ENCODE measurements at places on chromosomes 1 and 21.

- DNase-seq: peak; percentile 24
These were observed 389.9 kb downstream of the SMYD3 start for GRCh38 chr1:246117066-246117791.

DNA sequence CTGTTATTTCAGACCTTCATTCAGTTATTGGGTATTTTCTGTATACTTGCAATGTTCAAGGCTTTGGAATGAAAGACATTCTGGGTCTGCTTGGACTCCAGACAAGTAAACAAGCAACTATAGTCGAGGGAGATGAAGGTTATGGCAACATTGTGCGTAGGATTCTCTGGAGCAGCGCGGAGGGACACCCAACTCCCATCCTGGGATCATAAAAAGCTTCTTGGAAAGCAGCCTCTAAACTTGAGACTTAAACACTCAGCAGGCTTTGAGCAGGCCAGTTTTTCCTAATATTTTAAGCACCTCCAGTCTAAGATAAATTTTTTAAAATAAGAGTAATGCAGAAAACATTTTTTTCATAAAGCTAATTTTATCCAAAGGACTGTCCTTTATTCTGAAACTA lies 7.6 kb upstream of the LYST start:
- DNase-seq: no peak

GRCh38 chr1:212514056-212514614 lies 81.4 kb downstream of the NENF start:
- no peak for DNase-seq

DNA sequence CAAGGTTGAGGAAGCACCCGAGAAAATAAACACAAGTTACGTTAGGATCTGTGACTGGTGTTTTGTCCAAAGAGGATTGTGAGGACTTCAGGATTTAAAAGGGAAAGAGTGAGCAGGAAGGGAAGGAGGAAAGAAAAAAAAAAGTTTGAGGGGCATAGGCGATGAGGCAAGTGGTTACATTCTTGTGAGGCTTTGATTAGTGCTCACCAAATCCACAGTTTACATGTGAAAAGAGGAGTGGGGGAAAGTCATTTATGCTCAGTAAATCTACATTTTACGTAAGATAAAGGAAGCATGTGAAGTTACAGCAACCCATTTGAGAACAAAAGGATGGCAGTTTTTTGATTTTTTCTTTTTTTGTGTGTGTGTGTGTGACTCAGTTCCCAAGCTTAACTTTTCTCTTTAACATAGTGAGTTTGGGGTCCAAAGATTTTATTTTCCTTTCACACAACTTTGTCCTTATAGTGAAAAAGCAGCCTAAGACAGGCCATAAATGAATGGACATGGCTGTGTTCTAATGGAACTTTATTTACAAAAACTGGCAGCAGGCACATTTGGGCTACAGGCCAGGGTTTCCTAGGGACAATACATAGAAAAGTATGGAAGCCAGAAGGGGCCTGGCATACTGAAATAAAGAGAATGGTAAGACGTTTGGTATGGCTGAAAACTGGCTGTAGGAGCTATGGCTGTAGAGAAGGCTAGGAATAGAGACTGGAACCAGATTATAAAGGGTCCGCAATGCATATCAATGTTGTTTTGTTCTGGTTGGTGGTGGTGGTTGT lies 121.7 kb downstream of the FGGY start:
- no peak for DNase-seq

DNA sequence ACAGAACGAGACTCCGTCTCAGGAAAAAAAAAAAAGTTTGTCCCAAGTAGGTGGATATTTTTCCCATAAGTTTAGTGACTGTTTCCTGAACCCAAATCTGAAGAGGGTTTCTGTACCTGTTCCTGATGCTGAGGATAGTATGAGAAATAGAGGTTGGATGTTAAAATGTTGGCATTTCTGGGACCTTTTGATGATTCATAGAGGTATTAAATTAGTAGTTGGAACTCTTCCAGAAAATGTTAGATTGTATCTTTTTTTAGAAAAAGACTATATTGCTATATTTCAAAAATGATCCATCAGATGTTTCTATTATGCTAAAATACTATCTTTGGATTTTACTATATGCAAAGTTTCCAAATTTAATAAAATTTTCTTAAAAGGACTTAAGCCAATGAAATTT lies 2.9 kb upstream of the CENPL start:
- no peak for DNase-seq

- DNase-seq: no peak
These were observed 63.8 kb upstream of the PRRC2C start for GRCh38 chr1:171421413-171422020.

- DNase-seq: no peak
These were observed 248.6 kb downstream of the MATN1 start for GRCh38 chr1:30474818-30475200.

GRCh38 chr1:192604979-192605620 lies 29.5 kb downstream of the RGS1 start:
- no peak for DNase-seq

DNA sequence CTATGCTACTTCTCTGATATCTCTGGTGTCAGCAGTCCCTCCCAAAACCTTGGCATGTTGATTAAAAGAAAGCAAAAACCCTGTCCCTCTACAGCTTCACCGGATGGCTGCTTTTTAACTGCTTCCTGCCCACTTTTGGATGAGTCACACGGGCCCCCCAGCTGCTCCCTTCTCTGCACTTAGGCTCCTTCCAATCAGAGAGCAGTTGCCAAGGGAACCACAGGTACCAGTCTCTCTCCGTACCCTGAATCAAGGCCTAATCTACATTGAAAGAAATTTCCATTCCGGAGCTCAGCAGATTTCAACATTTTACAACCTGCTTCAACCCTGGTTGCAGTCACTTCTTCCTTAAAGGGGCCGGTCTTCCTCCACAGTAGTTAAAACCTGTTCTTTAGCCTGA lies 70.6 kb upstream of the GJB5 start:
- no peak for DNase-seq

DNA sequence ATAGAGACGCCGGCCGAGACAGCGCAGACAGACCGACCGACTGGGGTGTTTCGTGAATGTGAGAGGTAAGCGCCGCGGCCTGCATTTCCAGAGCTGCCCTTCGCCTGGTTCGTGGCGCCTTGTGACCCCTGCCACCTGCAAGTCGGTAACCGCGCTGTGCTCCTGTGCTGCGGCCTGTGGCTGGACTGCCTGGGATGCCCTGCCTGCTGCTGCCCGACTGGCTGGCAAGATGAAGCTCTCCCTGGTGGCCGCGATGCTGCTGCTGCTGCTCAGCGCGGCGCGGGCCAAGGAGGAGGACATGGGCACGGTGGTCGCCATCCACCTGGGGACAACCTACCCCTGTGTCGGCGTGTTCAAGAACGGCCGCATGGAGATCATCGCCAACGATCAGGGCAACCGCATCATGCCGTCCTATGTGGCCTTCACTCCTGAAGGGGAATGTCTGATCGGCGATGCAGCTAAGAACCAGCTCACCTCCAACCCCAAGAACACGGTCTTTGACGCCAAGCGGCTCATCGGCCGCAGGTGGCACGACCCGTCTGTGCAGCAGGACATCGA lies 150.8 kb downstream of the RRAGC start:
- DNase-seq: no peak

DNA sequence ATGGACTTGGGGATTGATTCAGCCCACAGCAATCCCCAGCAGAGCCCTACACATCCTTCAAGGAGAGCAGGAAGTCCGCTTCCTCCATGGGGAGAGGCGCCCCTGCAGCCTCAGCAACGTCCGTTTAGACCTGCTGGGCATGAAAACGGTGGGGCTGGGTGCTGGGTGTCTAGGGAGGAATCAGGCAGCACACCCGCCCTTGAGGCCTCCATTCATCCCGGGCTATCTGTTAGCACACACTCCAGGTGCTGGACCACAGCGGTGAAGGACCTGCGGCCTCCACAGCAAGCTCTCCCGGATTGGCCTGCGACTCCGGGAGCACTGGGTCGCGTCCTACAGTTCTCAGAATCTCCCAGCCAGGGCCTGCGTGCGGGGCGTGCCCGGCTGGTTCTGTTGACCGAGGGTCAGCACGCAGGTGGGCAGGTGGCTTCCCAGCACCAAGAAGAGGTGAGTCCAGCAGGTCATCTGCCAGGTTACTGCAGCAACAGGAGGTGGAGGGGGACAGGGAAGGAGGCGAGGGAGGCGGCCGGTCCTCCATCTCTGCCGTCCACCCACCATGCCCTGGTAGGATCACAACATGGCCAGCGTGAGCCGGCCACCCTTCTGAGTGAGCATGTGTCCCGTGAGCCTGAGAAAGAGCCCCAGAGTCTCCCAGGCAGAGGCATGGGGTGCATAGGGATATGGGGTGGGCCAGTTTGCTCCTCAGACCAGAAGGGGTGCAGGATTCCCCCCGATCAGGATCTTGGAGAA lies 96.6 kb downstream of the RIPK4 start:
- no peak for DNase-seq

DNA sequence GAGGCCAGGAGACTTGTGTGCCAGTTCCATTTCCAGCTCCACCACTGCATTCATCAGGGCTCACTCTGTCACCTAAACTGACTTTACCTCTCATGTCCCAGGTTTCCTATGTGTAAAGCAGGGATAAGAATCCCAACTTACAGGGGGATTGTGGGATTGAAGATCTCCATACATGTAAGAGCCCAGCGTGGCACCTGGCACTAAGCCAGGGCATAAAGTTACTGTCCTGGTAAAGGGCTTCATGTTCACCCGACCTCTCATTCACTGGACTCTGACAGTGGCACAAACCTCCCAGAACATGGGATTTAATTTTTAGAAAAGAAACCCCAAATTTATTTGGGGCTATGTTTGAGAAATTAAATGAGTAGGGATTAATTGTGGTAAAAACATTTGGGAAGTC lies 8.9 kb upstream of the IGFN1 start:
- no peak for DNase-seq

- no peak for DNase-seq
These were observed 19.0 kb downstream of the CDC42 start for GRCh38 chr1:22071511-22071910.

DNA sequence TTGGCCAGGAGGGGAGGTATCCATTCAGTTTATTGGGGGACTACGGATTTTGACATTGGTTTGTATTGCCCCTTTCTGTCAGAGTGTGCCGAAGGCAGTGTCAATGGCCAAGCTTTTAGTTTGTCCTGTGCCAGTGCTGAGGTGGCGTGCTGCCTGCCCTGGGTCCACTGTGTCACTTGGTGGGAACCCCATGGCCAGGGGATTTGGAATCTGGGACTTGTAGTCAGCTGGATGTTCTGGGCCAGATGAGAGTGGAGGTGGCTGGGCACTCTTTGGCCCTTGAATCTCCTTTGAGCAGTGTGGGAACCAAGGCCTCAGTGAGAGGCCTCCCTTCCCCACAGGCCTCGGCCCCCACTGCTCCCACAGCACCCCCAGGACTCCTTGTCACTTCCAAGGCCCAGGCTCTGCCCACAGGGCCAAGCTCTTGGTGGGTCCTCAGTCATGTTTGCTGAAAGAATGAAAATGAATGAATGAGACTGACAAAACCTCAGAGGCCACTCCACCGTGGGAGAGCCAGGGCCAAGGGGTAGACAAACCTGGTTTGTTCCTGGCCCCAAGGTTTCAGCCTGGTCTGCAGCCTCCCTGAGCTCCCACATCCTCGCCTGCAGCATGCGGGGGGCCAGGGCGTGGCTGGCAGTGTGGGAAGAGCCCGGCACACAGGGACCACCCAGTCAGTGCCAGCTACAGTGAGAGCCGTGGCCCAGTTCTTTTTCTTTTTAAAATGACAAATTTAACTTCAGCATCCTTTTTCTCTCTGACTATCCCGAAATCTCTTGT lies 412.2 kb downstream of the MATN1 start:
- no peak for DNase-seq

DNA sequence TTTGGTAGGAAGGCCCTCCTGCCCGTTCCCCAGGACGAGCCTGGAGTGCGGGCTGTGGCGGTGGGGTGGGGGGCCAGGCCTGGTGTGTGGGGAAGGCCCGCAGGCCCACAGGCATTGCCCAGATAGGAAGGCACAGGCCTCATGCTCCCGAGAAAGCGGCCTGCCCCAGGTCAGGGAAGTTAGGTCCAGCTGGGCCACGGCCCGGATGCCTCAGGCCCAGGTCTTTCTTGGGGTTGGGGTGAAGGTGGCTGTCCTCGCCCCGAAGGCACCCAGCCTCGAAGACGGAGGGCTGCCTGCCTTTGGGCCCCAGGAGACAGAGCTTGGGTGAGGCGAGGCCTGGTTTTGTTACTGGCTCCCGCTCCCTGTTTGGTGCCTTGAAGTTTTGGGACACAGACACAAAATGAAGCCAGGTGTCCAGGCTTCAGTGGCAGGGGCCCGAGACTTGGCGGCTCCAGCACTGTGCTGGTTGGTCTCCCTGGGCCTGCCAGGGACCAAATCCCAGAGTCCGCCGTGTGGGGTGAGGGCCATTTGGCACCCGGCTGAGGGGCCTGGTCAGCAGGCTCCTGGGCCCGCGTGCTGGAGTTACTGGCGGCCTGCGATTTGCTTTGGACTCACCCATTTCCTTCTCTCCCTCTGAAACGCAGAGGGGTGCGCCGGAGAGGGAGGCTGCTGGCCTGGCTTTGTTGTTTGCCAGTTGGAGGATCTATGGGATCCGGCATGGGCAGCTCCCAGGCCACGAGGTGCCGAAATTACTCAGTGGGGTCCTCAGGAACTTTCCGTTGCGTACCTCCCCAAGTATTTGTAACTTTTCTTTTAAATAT lies 2.0 kb downstream of the SKI start:
- DNase-seq: no peak

GRCh38 chr1:183996040-183996384 lies 41.5 kb downstream of the COLGALT2 start:
- DNase-seq: no peak

- no peak for DNase-seq
These were observed 16.3 kb downstream of the NSL1 start for GRCh38 chr1:212775241-212775640.

DNA sequence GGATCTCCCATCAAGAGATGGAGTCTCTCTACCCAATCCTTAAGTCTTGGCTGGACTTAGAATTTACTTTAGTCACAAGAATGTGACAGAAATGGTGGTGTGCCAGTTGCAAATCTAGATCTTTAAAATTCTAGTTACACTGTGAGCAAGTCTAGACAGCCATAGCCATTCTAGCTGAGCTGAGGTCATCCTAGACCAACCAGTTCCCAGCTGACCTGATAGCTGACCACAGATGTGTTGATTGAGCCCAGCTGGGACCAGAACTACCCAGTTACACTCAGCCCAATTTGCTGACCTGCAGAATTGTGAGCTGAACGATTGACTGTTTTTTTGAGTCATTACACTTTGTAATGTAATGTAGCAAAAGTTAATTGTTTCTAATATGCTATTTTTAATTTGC lies 251.8 kb downstream of the ADGRL2 start:
- DNase-seq: no peak

GRCh38 chr1:21188235-21188634 lies 11.5 kb upstream of the EIF4G3 start:
- no peak for DNase-seq
